A549 treated with GW870086 at 1 μM for 4 hours (cell line): ENCODE measurements at places on chromosomes 11 and 22. TPM values are rescaled to one million over a fixed set of nuclear protein-coding genes. Genes with fewer than 3 reads are reported as not detected.

The OR10G8 gene
- not detected in 5 replicates for total RNA-seq

The CLTCL1 gene
- 3.6 to 5.4 TPM (median 4.8 TPM) in 5 replicates for total RNA-seq

The MMP11 gene
- total RNA-seq: 0.21 to 0.50 TPM (median 0.36 TPM) in 5 replicates

The FGF3 gene
- total RNA-seq: not detected in 5 replicates

The PYGM gene
- 0.17 to 0.58 TPM (median 0.32 TPM) in 5 replicates for total RNA-seq

The AASDHPPT gene
- 27.6 to 38.3 TPM (median 33.3 TPM) in 5 replicates for total RNA-seq

The KRTAP5-2 gene
- not detected in 5 replicates for total RNA-seq

The LGALS12 gene
- total RNA-seq: 0.16 TPM in 1 of 5 replicates, not detected in the others

The CRYBA4 gene
- not detected in 5 replicates for total RNA-seq

The OR51B5 gene
- 0.10 TPM in 2 of 5 replicates, not detected in the others for total RNA-seq

The SLC5A12 gene
- not detected in 5 replicates for total RNA-seq

The APOL5 gene
- total RNA-seq: not detected in 5 replicates

The GSTT2B gene
- total RNA-seq: 0.26 to 0.54 TPM (median 0.37 TPM) in 4 of 5 replicates, not detected in the other

The SREBF2 gene
- 22.8 to 31.3 TPM (median 29.8 TPM) in 5 replicates for total RNA-seq

The ZFPL1 gene
- 30.8 to 34.6 TPM (median 33.1 TPM) in 5 replicates for total RNA-seq

The MRGPRG gene
- total RNA-seq: not detected in 5 replicates

The OR10AG1 gene
- not detected in 5 replicates for total RNA-seq

The NDUFV1 gene
- total RNA-seq: 137 to 152 TPM (median 143 TPM) in 5 replicates

The KCNK4 gene
- 0.10 TPM in 1 of 5 replicates, not detected in the others for total RNA-seq

The PHOX2A gene
- total RNA-seq: not detected in 5 replicates

The ALDH3B1 gene
- 115 to 137 TPM (median 130 TPM) in 5 replicates for total RNA-seq

The CEND1 gene
- 1.2 to 2.7 TPM (median 1.9 TPM) in 5 replicates for total RNA-seq

The RFPL3 gene
- not detected in 5 replicates for total RNA-seq

The RBFOX2 gene
- total RNA-seq: 21.7 to 32.2 TPM (median 27.9 TPM) in 5 replicates

The DBX1 gene
- total RNA-seq: not detected in 5 replicates

The AGBL2 gene
- total RNA-seq: 0.86 to 2.0 TPM (median 1.00 TPM) in 5 replicates

The OR5D18 gene
- total RNA-seq: not detected in 5 replicates

The SSTR3 gene
- total RNA-seq: not detected in 5 replicates

The MADD gene
- 18.5 to 24.3 TPM (median 21.0 TPM) in 5 replicates for total RNA-seq

The RAB30 gene
- 5.1 to 7.3 TPM (median 5.7 TPM) in 5 replicates for total RNA-seq

The RBM14 gene
- total RNA-seq: 59.5 to 81.7 TPM (median 68.6 TPM) in 5 replicates

The MMP12 gene
- total RNA-seq: 0.07 to 0.09 TPM in 2 of 5 replicates, not detected in the others

The C11orf16 gene
- total RNA-seq: not detected in 5 replicates

The SULT4A1 gene
- total RNA-seq: not detected in 5 replicates

The SLC25A17 gene
- total RNA-seq: 22.1 to 25.0 TPM (median 22.9 TPM) in 5 replicates
